ENCODE measurements at places on chromosomes 12 and 14.

- no peak for DNase-seq
Observed at GRCh38 chr12:19423166-19423930, 15.9 kb upstream of the AEBP2 start.

GRCh38 chr14:61565181-61565580 lies 130.1 kb upstream of the HIF1A start:
- DNase-seq = no peak

GRCh38 chr14:77088219-77088618 lies 9.8 kb upstream of the CIPC start:
- no peak for DNase-seq

DNA sequence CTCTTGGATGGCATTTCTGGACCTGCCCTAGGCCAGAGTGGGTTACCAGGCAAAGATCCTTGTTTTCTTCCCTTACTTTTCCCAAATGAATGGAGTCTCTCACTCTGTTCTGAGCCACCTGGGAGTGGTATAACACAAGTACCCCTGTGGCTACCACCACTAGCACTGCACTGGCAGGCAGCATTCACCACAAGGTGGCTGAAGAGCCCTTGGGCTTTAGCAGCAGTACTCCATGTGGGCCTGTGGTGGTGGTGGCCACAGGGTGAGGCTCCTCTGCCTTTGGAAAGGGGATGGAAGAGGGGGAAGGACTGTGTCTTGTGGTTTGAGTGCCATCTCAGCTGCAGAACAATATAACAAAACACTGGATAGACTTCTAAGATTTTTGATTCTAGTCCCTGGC lies 38.1 kb upstream of the LMNTD1 start:
- DNase-seq = peak; percentile 19

- DNase-seq = peak; percentile 94
Observed at GRCh38 chr14:68442828-68443629, 349.8 kb downstream of the ZFP36L1 start.

- DNase-seq = peak; percentile 22
Observed at GRCh38 chr14:102778338-102779083, 1.3 kb downstream of the TRAF3 start.

DNA sequence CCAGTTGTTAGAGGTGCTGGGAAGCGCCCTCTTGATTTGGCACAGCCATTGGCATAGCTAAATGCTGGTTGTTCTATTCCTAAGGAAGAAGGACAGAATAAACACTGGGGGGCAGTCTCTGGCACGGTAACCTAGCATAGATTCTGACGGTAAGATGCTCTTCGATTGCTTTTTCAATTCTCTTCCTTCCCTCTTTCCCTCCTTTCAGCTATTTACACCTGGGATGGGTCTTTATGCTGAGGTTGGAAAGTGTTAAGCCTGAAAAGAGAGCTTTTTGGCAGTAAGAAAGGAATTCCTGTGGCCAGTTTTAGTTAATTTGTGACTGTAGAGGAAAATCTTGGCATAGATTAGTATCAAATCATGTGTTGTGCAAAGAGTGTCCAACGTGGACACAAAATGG lies 162.8 kb downstream of the SNAPC1 start:
- DNase-seq = peak; percentile 3

GRCh38 chr12:65948320-65949008 lies 124.2 kb downstream of the HMGA2 start:
- DNase-seq = peak; percentile 86

DNA sequence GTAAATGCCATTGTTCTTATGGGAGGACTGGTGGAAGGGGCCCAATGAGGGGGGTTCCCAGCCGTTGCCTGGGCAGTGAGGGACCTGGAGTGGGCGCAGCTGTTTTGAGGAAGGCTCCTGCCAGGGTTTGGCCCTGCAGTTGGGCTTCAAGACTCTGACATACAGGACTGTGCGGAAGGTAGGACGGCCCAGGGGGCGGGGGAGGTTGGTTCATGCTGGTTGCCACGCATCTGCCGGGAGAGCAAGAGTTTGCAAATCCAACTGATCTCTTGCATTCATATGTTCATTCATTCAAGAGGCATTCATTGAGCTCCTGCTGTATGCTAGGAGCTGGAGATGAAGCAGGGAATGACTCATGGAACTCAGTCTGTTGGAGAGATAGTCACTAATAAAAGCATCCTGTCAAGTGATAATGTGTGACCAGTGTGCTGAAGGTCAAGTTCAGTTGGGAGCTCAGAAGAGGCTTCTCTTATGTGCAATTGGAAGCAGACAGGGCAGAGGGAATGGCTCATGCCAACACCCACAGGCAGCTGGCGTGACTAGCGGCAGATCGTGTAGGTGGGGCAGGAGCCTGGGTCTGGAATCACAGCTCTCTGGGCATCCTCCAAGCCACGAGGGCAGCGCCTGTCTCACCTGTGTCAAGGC lies 7.8 kb downstream of the SH2B3 start:
- peak; percentile 92 for DNase-seq

DNA sequence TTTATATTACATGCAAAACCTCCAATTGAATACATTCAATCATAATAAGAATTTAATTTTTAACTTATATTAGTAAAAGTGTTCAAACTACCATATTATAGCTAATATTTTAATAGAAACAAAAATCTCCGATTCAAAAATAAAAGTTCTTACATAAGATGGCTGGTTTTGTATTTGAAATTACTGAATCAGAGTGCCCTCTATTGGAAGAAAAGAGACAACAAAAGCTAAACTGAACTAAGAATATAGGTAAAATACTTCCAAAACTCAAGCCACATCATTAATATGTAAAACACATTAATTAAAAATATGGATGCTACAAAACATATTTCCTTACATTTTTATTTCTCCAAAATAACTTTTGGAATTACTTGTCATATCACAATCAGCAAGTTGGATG lies 120.3 kb downstream of the GARIN6 start:
- DNase-seq = peak; percentile 37

GRCh38 chr12:131025939-131026702 lies 72.4 kb downstream of the ADGRD1 start:
- DNase-seq = no peak

GRCh38 chr12:124097701-124098100 lies 124.7 kb downstream of the ZNF664 start:
- no peak for DNase-seq

DNA sequence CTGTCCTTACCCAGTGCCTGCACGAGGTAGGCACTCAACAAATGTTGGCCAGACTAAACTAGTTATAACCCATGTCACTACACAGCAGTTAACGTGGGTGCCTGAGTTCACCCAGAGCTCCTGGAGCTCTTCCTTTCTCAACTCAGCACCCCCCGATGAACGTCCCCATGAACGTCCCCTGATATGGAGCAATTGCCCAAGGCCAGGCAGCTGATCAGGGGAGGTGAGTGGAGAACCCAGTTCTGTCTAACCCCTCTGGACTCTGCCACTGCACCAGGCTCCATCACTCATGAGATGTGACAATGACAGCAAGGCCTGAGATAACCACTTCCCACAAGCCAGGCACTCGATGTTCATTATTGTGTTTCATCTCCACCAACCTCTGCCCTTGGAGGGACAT lies 199.0 kb downstream of the BCL11B start:
- DNase-seq = no peak

DNA sequence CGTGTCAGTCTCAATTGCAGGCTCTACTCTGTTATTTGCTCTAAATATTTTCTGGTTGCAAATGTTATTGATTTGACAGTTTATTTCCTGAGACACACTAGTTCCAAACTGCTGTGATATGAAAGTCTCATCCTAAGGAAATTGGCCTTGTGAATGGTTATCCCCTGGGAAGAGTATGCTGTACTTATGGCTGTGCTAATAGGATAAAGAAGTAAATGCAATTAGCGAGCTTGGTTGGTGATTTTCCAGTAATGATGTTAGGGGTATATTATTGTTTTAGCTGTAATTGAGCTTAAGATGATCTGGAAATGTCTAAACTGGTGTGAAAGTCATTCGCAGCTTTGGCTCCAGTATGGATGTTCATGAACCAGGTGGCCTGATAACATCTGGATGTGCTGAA lies 197.9 kb downstream of the SUDS3 start:
- no peak for DNase-seq

DNA sequence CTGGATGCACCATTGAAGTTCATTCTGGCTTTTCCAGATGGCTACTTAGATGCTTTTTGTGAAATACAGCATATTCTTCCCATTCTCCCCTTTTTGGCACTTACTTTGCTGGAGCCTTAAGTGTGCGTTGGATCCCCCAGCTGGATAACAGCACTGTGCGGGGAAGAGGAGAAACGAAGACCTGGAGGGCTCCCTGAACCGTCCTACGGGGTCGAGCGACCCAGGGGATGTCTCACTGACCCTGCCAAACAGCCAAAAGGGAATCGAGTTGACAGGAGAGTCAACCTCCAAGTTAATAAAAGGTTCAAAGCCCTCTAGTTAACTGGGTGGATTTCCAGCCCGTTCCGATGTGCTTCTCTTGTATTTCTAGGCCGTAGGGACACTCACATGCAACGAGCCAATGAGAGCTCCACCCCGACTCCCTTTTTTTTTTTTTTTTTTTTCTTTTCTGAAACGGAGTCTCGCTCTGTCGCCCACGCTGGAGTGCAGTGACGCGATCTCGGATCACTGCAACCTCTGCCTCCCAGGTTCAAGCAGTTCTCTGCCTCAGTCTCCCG lies 1.0 kb upstream of the CAMKK2 start:
- no peak for DNase-seq

GRCh38 chr14:31228533-31228932 lies 20.9 kb upstream of the HECTD1 start:
- no peak for DNase-seq

GRCh38 chr14:90330203-90331196 lies 1.2 kb downstream of the NRDE2 start:
- no peak for DNase-seq

GRCh38 chr12:124952801-124953200 lies 36.1 kb downstream of the DHX37 start:
- no peak for DNase-seq

DNA sequence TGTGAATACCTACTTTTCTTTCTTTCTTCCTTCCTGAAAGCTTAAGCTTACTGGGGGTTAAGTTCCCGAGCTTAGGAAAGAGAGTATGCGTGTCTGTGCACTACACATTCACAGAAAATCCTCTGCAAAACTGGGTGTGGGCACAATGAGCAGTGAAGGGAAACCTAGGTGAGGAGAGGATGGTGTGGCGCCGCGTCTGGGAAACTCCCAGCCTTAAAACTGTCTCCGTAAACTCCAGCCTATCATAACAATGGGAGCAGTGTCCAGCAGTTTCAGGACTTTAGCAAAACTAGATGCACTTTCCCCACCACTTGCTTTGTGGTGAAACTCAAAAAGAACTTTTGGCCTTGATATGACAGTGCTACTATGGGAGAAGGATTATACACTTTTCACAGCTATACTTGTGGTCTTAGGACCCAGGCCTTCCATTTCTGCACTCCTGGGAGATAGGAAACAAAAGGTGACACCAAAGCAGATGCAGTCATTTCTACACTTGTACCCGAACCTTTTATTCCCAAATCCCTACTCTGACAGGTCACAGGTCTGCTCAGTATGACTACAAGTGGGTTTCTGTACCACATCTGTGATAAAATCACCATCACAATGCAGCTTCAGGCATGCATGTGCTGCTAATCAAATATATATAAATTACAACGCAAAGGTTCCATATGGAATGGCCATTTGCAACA lies 10.4 kb downstream of the AKAP5 start:
- DNase-seq = no peak

DNA sequence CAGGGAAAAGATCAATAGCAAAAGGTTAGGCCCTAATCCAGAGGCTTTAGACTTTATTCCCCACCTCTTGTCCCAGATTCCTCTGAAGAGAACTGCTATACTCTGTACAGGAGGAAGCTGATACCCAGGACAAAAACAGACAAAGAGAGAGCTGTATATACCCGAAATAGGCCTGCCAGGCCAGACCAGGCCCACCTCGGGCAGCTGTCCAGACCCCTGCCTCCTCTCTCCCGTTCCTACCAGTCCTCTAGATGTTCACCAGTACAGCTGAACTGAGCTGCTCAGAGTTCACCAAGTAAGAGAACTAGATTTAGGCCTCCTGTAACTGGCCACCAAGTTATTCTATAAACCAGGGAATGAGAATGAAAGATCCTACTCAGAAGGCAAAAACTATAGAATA lies 4.7 kb downstream of the CHD4 start:
- peak; percentile 66 for DNase-seq

All from myocyte (in vitro differentiated cells).